Islet precursor cell (in vitro differentiated cells): ENCODE measurements at places on chromosomes 4 and X.

GRCh38 chr4:150355858-150356455 is 226.0 kb upstream of the MAB21L2 start:
- no peak for DNase-seq

DNA sequence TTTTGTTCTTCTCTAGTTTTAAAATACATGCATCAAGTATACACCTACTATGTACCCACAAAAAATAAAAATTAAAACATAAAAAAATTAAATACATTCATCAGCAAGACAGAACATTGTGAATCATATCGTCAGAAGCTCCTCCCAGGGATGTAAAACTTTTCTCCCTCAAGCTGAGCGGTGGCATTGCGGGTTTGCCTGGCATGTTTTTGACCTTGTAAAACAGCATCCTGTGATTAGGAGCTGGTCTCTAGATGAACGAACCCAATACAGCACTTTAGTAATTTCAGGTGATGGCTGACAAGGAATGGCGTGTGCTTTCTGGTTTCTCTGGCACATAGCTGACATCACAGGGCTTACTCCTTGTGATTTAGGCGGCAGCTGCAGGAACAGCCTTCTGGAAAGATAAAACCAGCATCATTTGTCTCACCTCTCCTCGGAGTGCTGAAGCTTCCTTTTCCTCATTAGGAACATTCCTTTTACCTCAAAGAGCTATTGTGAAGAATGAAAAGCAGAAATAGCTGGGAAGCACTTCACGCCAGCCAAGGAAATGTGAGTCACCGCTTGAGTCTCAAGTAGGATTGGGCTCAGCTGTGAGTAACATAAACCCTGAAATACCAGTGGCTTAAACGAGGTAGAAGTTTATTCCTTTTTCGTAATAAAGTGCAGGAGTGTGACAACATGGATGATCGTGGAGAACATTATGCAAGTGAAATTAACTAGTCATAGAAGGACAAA is 44.3 kb downstream of the NYX start:
- peak; percentile 93 for DNase-seq

GRCh38 chr4:176302283-176303275 is 17.2 kb upstream of the SPCS3 start:
- DNase-seq = no peak

DNA sequence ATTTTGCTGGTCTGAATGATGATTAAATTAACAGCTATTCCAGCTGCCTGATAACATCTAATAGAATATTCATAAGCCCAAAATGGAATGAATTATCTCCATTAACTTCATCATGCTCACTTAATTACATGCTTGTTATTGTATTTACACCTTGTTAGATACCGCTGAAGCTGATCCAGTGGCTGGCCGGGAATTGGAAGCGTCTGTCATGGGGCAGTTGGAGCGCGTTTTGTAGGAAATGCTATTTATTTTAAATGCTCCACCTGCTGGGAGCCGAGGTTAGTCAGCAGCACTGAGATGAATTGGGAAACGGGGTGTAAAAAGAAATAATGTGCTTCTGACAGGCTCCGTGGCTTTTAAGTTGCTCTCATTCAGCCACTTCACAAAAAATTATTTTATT is 25.2 kb downstream of the ARX start:
- no peak for DNase-seq

- DNase-seq = no peak
Measured at GRCh38 chr4:68655764-68656444, 14.5 kb downstream of the UGT2B15 start.

DNA sequence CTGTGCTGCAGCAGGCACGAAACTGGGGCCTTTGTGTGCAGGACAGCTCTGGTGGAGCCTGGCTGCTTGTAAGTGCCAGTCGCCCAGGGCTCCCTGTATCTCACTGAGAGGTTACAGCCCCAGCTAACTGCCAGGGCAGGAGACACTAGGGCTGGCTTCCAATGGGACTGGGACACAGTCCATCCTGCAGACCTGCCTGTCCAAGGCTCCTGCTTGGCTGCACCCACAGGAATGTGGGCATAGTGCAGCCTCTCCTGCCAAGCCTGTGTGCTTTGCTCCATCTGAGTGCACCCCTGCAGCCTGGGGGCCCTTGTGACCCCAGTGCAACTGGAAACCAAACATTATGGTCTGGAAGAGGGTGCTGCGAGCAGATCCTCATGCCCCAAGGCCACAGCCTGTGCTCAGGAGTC is 144.0 kb downstream of the ADAM29 start:
- peak; percentile 38 for DNase-seq

DNA sequence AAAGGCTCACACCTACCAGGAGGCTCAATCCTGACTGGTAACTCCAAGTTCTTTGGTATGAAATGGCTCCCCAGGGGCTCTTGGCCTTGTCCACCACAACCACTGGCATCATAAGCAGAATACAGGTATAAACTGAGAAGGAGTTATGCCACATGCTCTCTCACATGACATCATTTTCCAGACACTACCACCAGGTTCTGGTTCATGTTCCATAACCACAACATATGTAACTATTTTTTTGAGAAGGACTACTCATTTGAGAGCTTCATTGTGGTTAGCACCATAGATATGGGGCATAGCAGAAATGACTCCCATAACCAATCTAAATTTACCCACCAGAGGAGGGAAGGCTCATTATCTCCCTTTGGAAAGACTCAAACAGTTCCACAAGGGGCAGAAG is 19.6 kb downstream of the PRDM5 start:
- no peak for DNase-seq

DNA sequence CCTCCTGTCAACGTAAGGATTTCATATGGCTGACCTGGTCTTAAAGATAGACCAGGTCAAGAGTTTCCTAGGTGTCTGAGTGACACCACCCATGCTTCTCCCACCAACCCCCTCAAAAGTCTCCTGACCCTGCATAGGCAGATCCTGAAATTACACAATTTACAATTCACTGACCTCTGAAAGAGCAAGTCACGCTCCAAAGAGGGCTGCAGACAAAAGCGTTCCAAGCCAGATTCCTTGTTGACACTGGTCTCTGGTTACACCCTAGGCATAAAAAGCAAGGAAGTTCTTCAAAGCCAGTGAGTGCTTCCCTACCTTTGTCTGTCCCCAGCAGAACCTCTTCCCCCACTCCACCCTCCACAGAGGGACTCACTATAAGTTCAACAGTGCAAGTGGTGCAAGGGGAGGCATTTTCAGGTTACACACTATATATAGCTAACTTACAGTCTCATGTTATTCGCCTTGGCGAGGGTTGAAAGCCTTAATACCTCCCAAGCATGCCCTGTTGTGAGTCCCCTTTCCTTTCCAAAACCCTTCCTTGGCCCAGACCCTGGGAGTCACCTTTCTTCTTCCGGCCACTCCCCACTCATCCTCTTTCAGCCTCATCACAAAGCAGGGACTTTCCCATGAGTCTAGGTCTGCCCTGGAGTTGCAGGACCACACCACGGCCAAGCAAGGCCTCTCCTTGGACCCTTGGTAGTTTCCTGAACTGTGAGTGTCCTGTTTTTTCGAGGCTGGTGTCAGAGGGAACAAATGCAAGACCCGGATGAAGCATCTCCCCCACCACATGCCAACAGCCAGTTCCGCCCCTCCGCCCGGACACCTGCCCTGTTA is 58.0 kb upstream of the KLF3 start:
- DNase-seq = no peak

- DNase-seq = no peak
Measured at GRCh38 chrX:45774961-45775360, 574.3 kb upstream of the DIPK2B start.

GRCh38 chr4:95044324-95044837 is 286.6 kb downstream of the BMPR1B start:
- DNase-seq = no peak

DNA sequence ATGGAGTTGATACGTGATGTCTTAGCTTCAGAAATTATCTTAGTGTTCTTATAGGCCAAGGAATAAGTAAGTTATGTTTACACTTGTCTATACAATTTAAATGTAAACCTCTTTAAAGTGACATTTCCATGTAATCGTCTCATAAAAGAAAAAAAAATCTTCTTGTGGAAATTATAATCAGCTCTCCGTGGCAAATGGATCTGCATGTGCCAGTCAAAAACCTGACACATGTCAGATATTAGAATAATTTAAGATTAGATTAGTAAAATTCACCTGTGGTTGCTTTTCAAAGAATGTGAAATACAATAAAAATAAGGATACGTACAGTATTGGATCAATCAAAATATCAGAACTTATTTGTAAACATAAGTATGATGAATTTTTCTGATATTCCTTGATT is 263.9 kb downstream of the ADAMTS3 start:
- no peak for DNase-seq

GRCh38 chr4:33184657-33185290 is 2464.6 kb downstream of the PCDH7 start:
- no peak for DNase-seq

DNA sequence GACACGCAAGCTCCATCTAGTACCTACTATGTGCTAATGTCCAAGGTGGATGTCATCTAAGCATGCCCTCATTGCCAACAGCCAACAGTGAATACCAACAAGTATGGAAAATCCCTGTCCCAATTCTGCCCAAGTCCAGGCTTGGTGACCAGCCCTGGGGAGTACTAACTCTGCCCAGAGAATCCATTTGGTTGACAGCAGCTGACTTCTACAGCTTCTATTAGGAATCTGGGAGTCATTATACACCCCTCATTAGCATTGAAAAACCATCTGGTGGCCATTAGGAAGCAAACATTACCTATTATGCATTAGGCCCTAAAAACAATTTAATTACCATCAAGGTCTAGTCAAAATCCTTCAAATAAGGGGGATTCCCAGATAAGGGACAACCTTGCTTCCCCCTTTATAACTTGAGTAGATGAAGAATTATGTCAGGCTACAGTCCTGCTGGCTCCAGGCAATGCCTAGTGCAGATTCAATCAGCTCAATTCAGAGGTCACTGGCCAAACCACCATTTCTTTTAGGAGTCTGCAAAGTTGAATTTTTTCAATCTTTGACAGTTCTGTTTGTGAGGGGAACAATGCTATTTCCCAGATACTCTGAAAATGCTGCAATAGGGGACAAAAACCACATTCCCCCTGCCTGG is 228.0 kb upstream of the LDB2 start:
- DNase-seq = no peak

GRCh38 chrX:10769696-10770619 is 149.6 kb upstream of the MID1 start:
- DNase-seq = no peak

- no peak for DNase-seq
Measured at GRCh38 chr4:154001193-154001592, 212.3 kb upstream of the SFRP2 start.

- DNase-seq = no peak
Measured at GRCh38 chrX:100975212-100975611, 5.7 kb downstream of the ARL13A start.

DNA sequence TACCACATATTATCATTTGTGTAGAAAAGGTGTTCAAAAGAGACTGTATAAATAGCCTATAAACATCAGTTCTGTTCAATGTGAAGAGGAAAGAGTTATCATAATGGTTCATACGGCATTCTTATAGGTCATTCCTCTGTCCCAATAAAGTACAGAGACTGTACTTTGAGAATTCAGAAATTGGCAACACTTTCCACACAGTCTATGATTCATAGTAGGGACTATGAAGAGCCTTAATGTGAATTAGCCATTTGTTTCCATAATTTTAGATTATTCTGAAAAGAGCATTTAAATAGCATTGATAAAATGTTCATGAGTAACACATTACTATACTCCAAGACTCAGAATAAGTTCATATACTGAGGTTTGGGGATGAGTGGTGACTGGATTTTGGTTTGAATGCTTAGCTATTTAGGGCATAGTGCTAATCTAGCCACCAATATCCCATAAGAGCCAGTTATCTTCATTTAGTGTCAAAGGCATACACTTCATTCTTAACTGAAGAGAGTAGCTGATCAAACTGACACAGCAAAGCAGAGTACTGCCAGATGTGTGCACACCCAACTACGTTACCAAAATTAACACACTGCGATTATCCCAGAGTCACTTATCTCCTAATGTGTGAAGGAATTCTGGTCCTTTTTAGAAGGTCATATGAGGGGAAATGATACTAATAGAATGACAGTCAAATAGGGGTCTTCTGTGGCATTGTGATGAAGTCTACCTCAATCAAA is 10.2 kb downstream of the ANK2 start:
- no peak for DNase-seq

DNA sequence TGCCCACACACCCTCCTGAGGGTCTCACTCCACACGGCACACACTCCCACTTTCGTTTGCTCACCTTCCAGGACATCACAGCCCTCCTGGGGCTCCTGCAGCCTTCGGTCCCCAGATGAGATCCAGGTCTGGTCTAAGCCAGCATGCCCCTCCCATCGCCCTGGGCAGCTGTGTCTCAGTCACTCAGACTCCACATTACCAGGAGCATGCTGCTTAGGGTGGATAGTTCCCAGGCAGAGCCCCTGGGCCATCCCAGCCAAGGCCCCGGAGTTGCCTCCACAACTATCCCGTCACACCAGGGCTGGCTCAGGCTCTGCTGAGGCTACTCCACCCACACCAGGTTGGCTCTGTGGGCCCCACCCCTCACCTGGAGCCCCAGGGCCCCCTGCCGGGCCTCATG is 50.4 kb upstream of the PSAPL1 start:
- DNase-seq = peak; percentile 78

DNA sequence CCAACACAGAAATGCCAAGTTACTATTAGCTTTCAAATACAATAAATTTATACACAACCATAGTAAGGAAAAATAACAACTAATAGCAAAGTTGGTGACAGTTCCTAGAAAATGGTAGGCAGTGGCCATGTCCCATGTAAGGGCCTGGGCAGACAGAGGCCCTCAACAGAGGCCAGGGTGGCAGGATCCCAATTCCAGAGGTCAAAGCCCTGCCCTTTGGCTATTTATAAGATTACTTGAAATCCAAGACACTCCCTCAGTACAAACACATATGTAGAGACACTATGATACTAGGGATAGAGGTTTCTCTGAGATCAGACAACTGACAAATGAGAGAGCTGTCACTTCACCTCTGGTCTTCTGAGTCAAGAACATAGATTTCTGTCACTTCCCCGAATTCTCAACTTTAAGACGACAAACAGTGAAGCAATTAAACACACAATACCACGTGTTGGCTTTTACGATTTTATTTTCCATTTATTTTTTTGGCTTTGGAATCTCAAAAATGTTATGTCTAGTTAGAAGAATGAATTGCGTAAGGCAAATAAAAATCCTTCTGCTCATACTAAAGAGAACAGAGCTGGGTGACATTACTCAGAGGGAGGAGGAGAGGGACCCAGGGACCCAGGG is 16.3 kb upstream of the MAOB start:
- DNase-seq = no peak

DNA sequence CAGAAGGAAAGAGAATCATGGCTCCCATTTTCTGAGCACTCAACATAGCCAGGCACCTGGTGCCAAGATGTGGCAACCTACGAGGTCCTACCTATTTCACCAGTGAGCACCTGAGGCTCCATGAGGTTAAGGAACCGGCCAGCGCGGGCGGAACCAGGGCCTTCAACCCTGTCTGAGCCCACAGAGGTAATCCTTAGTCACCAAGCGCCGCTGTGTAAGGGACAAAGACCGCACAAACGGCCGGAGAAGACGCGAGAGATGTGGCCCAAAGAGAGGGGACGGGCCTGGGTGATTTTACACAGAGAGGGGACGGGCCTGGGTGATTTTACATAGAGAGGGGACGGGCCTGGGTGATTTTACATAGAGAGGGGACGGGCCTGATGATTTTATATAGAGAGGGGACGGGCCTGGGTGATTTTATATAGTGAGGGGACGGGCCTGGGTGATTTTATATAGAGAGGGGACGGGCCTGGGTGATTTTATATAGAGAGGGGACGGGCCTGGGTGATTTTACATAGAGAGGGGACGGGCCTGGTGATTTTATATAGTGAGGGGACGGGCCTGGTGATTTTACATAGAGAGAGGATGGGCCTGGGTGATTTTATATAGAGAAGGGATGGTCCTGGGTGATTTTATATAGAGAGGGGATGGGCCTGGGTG is 114.2 kb downstream of the SMIM20 start:
- DNase-seq = peak; percentile 52
